Panc1 (cell line): ENCODE measurements at places on chromosomes 5 and 9. TPM values are rescaled to one million over a fixed set of nuclear protein-coding genes. Genes with fewer than 3 reads are reported as not detected.

DNA sequence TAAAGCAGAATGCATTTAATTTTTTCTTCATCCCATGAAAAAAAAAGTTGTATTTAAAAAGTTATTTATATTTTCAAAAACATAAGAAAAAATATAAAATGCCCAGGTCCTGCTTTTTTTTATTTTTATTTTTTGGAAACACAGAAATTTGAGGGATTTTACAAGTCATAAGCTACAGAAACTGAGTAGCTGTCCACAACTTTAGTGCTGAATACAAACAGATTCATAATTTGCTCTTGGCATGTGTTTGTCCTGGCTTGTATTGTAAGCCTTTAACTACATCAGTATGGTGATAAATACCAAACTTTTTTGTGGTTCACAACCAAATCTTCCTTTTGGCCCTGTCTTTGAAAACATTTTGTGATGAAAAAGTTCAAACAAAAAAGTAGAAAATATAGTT lies 7.5 kb upstream of the PLCXD3 start:
- no peaks in the 10 kb centered on the region for H3K27me3 ChIP-seq
- H3K27ac ChIP-seq: no peak overlapping the region

DNA sequence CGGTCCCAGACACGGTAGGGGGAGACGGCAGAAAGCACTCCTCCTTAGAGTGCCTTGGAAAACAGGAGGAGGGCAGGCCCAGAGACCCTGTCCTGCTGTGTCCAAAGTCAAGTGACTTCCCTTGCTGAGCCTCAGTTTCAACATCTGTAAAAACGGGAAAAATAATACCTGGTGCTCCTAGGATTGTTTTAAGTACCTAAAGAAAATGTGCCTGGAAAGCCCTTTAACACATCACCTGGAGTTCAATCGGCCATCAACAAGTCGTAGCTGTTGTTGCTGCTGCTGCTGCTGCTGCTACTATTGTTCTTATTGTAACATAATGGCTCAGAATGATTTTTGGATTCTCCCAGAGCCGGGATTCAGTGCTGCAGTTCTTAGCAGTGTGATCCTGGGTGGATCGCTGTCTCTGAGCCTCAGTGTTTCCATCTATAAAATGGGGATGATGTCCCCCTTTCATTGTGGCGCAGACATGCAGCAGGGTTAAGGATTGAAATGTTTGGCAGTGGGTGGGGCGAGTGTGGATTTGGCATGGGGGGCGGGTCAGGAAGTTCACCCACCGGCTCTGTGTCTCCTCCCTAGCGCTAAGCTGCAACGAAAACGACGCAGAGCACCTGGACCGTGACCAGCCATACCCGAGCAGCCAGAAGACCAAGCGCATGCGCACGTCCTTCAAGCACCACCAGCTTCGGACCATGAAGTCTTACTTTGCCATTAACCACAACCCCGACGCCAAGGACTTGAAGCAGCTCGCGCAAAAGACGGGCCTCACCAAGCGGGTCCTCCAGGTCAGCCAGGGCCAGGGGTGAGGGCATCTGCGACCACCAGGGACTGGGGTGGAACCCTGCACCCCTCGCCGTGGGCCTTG lies 9.2 kb downstream of the LHX2 start:
- H3K4me3 ChIP-seq: no peak overlapping the region
- H3K4me1 ChIP-seq: 0 out of 2 replicates have a peak, but pooled peaks cover 5% of the 10 kb centered on the region
- no peak overlapping the region for H3K27ac ChIP-seq
- no peaks in the 10 kb centered on the region for H3K36me3 ChIP-seq

DNA sequence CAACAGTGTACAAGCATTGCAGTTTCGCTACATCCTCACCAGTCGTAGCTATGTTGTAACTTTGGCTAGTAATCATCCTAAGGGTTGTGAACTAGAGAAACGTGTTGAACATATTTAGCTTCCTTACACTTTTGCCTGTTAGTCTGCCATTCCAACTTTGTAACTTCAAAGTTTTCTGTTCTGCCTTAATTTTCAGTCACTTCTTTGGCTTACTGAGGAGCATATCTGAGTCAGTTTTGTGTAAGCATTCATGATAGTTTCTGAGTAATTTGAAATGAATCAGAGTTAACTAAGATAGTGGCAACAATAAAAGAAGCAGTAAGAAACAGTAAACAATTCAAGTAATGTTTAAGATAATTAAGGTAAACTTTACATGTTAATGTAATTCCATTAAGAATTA lies 58.9 kb upstream of the MCCC2 start:
- no peak overlapping the region for H3K27ac ChIP-seq
- no peak overlapping the region for H3K4me3 ChIP-seq
- no peak for DNase-seq
- no peaks in the 10 kb centered on the region for H3K27me3 ChIP-seq

- no peak overlapping the region for H3K4me3 ChIP-seq
- no peak overlapping the region for H3K27ac ChIP-seq
- no peaks in the 10 kb centered on the region for H3K27me3 ChIP-seq
- no peaks in the 10 kb centered on the region for H3K4me1 ChIP-seq
- no peak for DNase-seq
These were observed 60.1 kb downstream of the MVB12B start for GRCh38 chr9:126386776-126387175.

- 0 out of 2 replicates have a peak, but pooled peaks cover 4% of the 10 kb centered on the region for H3K4me1 ChIP-seq
- no peaks in the 10 kb centered on the region for H3K27me3 ChIP-seq
- no peak overlapping the region for H3K27ac ChIP-seq
These were observed 43.3 kb downstream of the NCS1 start for GRCh38 chr9:130215341-130216119.

DNA sequence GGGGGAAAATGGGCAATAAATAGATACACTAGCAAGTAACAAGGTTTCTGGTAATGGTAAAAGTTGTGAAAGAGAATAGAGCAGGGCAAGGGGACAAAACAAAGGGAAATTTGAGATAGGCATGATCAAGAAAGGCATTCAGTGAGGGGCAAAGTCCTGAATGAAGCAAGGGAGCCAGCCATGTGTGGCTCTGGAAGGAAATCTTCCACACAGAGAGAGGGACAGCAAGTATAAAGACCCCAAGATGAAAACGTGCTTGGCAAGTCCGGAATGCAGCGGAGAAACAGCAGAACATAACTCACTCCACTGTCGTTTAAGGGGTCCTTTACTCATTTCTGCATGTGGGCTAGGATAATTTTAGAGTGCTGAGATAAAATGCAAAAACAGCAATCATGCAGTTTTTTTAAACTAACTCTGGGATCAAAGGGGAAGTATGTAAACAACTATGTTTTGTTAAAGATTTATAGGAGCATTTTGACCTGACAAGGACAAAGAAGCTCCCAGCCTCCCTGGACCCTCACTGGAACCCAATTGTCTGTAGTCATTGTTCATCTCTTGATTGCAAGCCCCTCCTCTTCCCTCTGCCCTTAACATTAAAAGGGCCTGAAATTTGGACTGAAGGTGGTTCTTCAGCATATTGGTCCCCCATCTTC lies 22.9 kb upstream of the AOPEP start:
- H3K36me3 ChIP-seq: no peaks in the 10 kb centered on the region
- no peaks in the 10 kb centered on the region for H3K27me3 ChIP-seq
- H3K4me3 ChIP-seq: no peak overlapping the region
- no peak for DNase-seq
- H3K27ac ChIP-seq: no peak overlapping the region

- no peaks in the 10 kb centered on the region for H3K36me3 ChIP-seq
- no peak overlapping the region for H3K4me3 ChIP-seq
- no peaks in the 10 kb centered on the region for H3K4me1 ChIP-seq
- no peak overlapping the region; the same call in 1 of the 2 replicates for H3K27ac ChIP-seq
These were observed 512.2 kb upstream of the TNC start for GRCh38 chr9:115629879-115630840.

DNA sequence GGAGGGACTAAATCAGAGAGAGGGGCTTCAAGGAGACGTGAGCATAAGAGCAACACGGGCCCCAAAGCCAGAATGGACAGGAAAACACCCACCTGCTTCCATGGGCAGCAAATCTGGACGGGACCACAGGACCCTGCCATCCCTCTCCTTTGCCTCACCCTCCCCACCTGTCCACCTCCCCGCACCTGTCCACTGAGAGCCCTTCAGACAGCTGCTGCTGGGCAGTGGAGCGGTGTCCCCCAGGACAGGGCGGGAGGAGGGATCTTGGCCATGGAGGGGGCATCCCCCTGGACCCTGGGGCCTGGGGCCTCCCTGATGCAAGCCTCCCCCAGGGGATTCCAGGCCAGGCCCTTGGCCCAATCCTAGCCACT lies 2.6 kb downstream of the CCDC183 start:
- H3K27me3 ChIP-seq: no peaks in the 10 kb centered on the region
- no peak for DNase-seq
- no peaks in the 10 kb centered on the region for H3K36me3 ChIP-seq
- no peak overlapping the region for H3K4me3 ChIP-seq

- H3K4me3 ChIP-seq: no peak overlapping the region
- H3K36me3 ChIP-seq: no peaks in the 10 kb centered on the region
- H3K27me3 ChIP-seq: no peaks in the 10 kb centered on the region; the same call in 1 of the 2 replicates
- H3K27ac ChIP-seq: no peak overlapping the region
- DNase-seq: no peak
These were observed 128.4 kb downstream of the MAST4 start for GRCh38 chr5:66724349-66725139.

DNA sequence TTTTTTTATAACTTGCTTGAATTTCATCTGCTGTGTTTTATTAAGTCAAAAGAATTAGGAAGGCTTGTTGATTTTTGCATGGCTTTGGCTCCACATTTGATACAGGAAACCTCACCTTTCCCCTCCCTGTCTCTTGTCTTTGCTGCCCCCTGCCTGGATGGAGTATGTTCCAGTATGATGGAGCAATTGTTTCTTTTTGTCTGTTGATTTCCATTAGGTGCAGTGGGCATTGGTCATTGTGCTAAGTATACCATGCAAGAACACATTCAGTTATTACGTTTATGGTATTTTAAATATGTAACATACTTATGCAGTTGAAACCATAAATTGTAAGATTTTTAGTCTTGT lies 19.6 kb downstream of the TJP2 start:
- H3K4me1 ChIP-seq: peaks cover 6% of the 10 kb centered on the region
- no peak overlapping the region for H3K27ac ChIP-seq
- H3K4me3 ChIP-seq: no peak overlapping the region
- no peak for DNase-seq
- no peaks in the 10 kb centered on the region for H3K36me3 ChIP-seq
- no peaks in the 10 kb centered on the region for H3K27me3 ChIP-seq

GRCh38 chr5:34655354-34655991 lies 655 bp upstream of the RAI14 start:
- H3K36me3 ChIP-seq: no peaks in the 10 kb centered on the region; the same call in 1 of the 2 replicates
- H3K27me3 ChIP-seq: peaks cover 25% of the 10 kb centered on the region
- peak; percentile 48 for DNase-seq
- H3K27ac ChIP-seq: no peak overlapping the region
- peaks cover 8% of the 10 kb centered on the region; the same call in 1 of the 2 replicates for H3K4me1 ChIP-seq
- peak overlapping the region; percentile 76 for H3K4me3 ChIP-seq

DNA sequence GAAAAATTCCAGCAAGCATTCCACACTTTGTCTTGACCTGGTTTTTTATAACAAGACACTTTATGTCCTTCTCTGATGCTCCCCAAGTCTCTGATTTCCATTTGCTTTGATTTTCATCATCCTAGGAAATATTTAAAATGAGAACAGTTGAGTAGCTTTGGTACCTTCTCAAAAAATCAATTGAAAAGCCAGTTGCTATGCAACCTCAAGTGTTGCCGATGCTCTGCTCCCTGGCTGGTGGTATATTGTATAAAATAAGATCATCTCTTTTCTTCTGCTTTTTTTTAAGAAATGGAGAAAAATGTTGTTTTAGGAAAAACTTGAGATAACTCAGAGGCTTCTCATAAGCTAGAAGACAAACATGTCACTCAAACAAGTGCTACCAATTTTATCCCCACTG lies 109.7 kb downstream of the ZNF354C start:
- H3K27ac ChIP-seq: no peak overlapping the region
- H3K4me1 ChIP-seq: no peaks in the 10 kb centered on the region
- H3K27me3 ChIP-seq: no peaks in the 10 kb centered on the region
- H3K4me3 ChIP-seq: no peak overlapping the region
- H3K36me3 ChIP-seq: no peaks in the 10 kb centered on the region

DNA sequence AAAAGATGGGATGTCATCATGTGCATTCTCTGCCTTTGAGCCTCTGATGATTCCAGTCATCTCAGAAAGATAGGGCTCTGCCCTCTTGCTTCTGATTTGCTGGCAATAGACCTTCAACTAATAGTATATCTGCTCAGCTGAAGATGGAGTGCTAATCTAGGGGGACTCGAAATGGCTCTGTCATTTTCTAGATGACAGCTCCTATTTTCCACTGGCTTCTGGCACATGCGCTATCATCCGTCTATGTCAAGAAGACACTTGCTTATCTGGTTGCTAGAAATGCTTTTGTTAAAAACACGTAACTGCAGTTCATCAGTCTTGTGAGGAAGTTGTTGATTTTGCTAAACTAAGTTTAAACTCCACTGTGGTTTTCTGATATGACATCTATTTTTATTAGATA lies 265.5 kb upstream of the ZNF608 start:
- H3K4me1 ChIP-seq: peaks cover 7% of the 10 kb centered on the region; the same call in 1 of the 2 replicates
- no peak overlapping the region for H3K27ac ChIP-seq
- no peaks in the 10 kb centered on the region for H3K27me3 ChIP-seq
- H3K36me3 ChIP-seq: no peaks in the 10 kb centered on the region

GRCh38 chr5:134091626-134092121 lies 22.8 kb upstream of the TCF7 start:
- H3K4me3 ChIP-seq: no peak overlapping the region
- peaks cover 21% of the 10 kb centered on the region for H3K4me1 ChIP-seq
- no peak for DNase-seq
- H3K36me3 ChIP-seq: no peaks in the 10 kb centered on the region
- no peaks in the 10 kb centered on the region for H3K27me3 ChIP-seq
- peak overlapping the region; percentile 59 for H3K27ac ChIP-seq

DNA sequence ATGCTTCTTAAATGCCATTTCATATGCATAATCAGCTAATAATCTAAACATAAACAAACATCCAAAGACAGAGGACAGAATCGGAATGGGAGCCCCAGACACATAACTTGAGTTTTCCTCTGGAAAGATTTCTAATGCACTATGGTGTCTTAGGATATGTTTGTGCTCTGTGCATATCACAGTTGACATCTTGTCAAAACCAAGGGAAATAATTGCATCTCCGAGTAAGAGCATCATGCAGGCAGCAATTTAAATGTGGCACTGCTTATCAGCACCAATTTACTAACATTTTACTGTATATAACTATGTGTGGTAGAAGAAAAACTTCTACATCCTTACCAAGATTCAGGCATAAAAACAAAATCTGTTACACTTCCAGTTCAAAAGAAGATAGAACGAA lies 217.9 kb downstream of the GLIS3 start:
- H3K4me3 ChIP-seq: no peak overlapping the region
- H3K27ac ChIP-seq: no peak overlapping the region
- no peak for DNase-seq
- no peaks in the 10 kb centered on the region for H3K27me3 ChIP-seq
- no peaks in the 10 kb centered on the region for H3K36me3 ChIP-seq

- H3K36me3 ChIP-seq: no peaks in the 10 kb centered on the region
- no peaks in the 10 kb centered on the region for H3K27me3 ChIP-seq
- H3K27ac ChIP-seq: no peak overlapping the region
These were observed 15.6 kb downstream of the WWC1 start for GRCh38 chr5:168307022-168307421.

DNA sequence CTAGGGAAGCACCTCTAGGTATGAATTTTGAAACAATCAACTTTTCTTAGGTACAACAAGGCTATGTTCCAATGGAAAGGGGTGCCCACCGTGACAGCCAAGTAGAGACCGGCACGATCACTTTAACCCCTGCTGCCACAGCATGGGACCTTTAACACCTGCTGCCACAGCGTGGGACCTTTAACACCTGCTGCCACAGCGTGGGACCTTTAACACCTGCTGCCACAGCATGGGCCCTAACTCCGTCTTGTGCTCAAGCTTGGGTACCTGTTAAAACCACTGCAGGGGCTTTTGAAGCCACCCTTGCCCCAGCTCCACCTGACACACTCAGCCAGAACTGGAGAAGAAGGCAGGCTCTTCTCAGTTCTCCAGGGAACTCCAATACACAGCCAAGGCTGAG lies 18.2 kb upstream of the MXD3 start:
- H3K4me1 ChIP-seq: peaks cover 10% of the 10 kb centered on the region
- no peak overlapping the region for H3K27ac ChIP-seq
- H3K36me3 ChIP-seq: peaks cover 8% of the 10 kb centered on the region; the same call in 1 of the 2 replicates
- DNase-seq: no peak
- H3K27me3 ChIP-seq: no peaks in the 10 kb centered on the region

PCDHA9 gene
- 0.21 TPM for total RNA-seq

PRDM9 gene
- not detected for total RNA-seq
